ENCODE measurements at places on chromosomes 11 and 22.

- DNase-seq = no peak
Measured at GRCh38 chr11:93986716-93987115, 34.4 kb upstream of the HEPHL1 start.

DNA sequence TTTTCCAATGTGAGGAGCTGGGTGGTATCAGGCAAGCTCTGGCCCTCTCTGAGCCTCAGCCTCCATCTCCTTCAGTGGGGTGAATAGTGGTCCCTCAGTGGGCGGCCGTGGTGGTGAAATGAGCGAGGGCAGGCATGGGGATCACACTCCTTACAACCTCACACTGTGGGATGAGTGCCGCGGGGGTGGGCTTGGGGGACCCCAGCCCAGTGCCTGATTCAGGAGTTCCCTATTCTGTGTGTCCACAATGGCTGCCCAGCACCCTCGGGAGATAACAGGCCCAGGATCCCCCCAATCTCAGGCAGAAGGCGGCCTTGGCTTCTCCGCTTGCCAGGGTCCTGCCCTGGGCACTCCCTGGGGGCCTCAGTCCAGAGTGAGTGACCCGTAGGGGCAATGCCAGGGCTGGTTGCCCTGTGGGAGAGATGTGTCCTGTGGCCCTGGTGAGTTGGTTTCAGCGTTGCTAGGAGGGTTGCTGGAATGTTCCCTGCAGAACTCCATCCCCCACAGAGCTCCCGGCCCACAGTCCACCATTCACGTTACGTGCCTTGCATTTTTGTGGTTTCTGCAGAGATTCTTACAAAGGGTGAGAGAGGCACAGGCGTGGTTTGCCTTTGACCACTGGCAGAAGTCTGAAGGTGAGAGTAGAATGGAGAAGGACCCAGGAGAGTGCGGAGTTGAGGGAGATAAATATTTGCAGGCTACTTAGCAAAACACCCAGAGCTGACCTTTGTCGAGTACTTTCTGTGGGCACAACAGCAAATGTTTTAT is 2.9 kb downstream of the ALDH3B1 start:
- no peak for DNase-seq

- DNase-seq = no peak
Measured at GRCh38 chr22:32693102-32693501, 108.4 kb upstream of the TIMP3 start.

- DNase-seq = no peak
Measured at GRCh38 chr11:122192634-122193255, 76.7 kb upstream of the BLID start.

DNA sequence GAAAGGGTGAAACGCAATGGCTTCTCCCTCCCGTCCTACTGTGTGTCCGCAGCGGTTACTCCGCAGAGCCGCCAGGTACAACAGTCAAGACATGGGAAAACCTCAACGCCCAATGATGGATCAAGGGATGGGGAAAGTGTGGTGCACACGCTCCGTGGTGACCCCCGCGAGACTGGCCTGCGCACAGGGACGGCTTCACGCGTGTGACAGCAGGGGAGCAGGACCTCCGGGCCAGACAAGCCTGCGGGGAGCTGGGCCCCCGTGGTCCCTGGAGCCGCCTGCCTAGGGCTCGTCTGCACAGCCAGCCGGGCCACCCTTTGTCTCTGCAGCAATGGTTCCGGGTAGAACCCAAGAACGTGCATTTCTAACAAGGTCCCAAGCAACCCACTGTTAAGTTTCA is 31.7 kb upstream of the MOB2 start:
- DNase-seq = no peak

- DNase-seq = no peak
Measured at GRCh38 chr11:73099512-73100266, 42.4 kb downstream of the FCHSD2 start.

- DNase-seq = no peak
Measured at GRCh38 chr22:25754527-25755202, 12.7 kb downstream of the MYO18B start.

DNA sequence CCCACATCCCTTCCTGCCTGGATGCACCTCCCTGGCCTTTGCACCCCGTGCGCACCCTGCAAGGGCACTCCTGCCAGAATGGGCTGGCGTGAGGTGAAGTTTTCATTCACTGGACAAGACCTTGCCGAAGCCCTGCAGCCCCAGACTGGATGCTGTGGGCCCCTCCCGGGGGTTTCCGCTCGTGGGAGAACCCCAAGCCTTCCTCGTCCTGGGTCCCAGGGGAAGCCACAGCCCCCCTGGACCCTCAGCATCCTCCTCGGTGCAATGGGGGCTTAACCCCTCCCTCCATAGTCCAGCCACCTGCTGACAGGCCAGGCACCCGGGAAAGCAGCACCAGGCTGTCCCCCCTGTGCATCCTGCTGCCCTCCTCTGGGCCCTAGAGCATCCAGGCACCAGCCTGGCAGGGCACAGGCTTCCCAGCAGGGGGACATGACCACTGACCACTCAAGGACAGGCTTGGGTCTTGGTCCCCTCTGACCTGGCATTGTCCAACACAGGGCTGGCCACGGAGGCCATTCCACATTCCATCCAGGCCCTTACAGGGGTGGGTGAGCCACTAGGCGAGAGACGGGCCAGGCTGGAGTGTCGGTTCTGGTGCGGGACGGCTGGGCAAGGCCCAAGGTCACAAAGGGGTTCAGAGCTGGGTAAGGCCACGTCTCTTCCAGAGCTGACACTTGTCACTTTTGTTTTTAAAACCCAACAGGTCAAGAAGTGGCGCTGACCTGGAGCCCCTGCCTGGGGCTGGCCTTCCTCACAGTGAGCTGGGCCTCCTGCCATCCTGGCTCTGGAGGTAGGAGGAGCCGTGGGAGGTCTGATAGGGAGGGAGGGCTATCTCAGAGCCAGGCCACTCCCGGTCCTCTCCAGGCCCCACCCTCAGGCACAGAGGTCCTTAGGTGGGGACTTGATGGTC is 41.5 kb upstream of the PPARA start:
- no peak for DNase-seq

- DNase-seq = no peak
Measured at GRCh38 chr22:48098921-48099245, 1336.4 kb downstream of the TBC1D22A start.

DNA sequence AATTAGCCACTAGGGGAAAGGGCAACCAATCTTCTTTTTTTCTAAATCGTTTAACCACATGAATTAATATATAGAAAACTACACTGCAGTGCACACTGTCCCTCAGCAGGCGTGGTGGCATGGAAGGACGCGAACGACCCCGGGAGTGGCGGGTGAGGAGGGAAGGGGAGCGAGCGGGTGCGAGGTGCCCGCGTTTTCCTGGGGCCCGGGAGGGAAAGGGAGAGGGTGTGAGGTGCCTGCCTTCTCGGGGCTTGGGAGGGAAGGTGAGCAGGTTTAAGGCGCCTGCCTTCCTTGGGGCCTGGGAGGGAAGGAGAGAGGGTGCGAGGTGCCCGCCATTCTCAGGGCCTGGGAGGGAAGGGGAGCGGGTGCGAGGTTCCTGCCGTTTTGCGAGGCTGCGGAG is 765 bp downstream of the GAB4 start:
- no peak for DNase-seq

- DNase-seq = no peak
Measured at GRCh38 chr11:61494381-61494961, 14.1 kb upstream of the LRRC10B start.

DNA sequence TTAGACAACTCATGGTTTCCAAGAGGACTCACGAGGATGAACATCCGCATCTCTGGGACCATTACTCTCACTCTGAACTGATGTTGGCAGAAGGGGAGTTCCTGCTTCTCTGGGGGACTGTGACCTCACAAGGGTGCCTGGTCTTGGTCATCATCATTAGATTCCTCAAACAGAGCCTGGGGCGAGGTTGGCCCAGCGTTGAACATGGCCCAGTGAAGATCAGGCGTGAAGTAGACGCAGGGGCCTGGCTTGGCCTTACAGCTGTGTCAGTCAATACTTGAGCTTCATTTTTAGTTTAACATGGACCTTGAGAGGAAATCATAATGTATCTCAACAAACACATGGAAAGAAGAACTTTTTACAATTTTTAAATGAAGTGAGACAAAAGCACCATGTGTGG is 617.1 kb downstream of the BRD1 start:
- no peak for DNase-seq

GRCh38 chr11:128400382-128401203 is 186.8 kb downstream of the ETS1 start:
- no peak for DNase-seq

- DNase-seq = no peak
Measured at GRCh38 chr11:34259087-34259486, 98.7 kb downstream of the ABTB2 start.

DNA sequence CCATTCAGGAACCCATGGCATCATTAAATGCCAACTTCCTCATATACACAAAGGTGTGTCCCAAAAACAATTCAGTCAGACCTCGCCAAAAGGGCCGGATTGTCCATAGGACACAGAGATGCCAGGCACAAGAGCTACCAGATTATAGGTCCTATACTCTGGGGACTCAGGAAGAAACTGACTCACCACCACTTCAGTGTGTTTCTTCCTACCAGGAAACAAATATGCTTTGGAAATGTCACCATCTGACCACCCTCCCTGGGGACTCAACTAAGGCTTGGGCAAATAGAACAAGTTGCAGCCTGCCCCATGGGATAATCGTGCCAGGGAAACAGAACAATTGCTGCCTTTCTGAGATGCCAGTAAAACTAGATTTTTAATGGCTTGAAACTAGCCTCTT is 11.7 kb downstream of the POU2AF3 start:
- no peak for DNase-seq

DNA sequence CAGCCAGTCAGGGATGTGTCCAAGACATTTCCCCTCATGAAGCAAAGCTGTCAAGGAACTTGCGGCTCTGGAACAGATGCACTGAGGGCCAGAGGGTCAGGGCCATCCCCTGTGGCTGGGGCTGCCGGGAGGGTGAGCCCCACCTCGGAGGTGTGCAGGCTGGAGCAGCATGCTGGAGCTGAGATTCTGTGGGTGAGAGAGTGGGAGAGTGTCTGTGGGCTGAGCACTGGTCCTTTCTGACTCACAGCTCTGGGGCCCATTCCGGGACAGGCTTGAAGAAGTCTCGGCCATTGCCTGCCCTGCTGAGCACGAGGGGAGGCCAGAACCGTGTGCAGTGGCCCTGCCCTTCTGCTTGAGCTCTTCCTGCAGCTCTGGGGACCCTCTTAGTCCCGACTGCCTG is 2.1 kb downstream of the OMP start:
- no peak for DNase-seq

DNA sequence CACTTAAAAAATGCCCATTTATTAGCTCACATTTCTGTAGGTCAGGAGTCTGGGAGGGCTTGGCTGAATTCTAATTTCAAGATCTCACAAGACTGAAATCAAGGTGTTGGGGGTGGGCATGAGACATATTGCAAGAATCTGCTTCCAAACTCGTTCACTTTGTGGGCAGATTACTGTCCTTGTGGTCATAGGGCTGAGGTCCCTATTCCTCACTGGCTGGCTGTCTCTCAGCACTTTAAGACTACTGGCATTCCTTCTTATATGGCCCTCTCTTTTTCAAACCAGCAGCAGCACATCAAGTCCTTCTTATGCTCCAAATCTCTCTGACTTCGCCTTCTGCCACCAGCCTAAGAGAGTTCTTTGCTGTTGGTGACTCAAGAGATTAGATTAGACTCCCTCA is 27.8 kb upstream of the MYOD1 start:
- DNase-seq = no peak

- DNase-seq = no peak
Measured at GRCh38 chr22:49112176-49112575, 715.5 kb downstream of the BRD1 start.

GRCh38 chr11:32309530-32310213 is 125.7 kb downstream of the WT1 start:
- no peak for DNase-seq

DNA sequence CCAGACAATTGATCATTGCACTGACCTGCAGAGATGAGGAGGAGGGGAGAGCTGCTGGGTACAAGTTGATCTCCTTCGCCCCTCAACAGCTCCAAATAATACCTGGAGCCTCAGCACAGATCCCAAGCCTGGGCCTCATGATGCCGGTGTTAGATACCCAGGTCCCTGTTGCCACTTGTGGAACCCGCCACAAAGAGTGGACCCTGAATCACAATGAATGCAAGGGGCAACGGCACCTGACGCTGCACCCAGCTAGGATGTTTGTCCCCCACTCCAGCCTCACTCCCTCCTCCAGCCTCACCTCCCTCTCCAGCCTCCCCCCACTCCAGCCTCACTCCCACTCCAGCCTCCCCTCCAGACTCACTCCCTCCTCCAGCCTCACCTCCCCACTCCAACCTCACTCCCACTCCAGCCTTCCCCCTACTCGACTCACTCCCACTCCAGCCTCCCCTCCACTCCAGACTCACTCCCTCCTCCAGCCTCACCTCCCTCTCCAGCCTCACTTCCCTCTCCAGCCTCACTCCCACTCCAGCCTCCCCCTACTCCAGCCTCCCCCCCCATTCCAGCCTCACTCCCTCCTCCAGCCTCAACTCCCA is 879.0 kb downstream of the BRD1 start:
- DNase-seq = peak; percentile 4

DNA sequence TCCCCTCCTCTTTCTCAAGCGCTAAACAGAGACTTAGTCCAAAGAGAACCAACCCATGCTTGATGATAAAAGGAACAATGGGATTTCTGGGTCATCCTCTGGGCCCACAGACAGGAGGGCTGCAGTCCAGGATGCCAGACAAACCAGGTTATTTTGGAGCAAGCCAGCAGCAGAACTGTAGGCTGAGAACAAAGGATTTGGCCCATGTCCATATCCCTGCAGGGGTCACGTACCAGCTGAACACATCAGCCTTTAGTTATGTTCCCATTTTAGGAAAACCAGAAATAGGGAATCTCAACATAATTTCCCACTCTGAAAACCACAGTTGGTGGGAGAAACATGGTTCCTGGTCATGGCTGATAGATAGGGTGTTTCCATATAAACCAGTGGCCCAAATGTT is 533.6 kb upstream of the CADM1 start:
- DNase-seq = no peak

DNA sequence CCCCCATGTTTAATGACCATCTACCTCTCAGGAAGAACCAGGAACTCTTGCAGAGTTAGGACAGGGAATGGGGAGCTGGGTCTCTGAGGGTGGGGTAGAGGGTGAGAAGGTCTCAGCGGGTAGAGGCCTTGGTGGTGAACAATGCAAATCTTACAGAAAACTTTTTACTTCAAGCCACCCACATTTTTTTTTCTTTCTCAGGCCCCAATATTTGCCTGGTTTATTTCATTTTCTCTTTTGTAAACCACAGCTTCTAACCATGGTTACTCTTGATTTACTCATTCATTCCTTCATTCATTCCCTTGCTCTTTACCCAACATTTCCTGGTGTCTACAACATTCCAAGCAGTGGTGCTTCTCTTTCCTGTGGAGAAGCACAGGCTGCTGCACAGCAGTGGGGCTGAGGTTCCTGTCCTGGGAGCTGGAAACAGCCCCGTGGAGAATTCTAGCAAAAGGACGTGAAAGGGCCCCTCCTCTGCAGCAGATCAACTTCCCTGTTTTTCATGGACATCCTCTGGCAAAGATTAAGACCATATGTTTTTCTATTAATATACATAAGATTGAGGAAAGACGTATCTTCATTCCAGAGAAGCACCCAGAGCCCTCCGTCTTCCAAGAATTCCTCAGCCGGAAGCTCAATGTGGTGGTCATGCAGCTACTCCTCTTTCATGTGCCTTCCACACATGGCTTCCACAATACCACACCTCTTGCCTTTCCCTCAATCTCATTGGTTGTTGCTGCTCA is 224.4 kb upstream of the SESN3 start:
- DNase-seq = no peak

- DNase-seq = no peak
Measured at GRCh38 chr22:31177420-31178162, 17.6 kb downstream of the RNF185 start.

Data from natural killer cell (primary cell).